ENCODE measurements at places on chromosomes 6 and 20. TPM values are rescaled to one million over a fixed set of nuclear protein-coding genes. Genes with fewer than 3 reads are reported as not detected.

- H3K4me1 ChIP-seq, result peaks cover 26% of the 10 kb centered on the region
- no peak overlapping the region for H3K4me3 ChIP-seq
- H3K36me3 ChIP-seq, result no peaks in the 10 kb centered on the region
- H3K27ac ChIP-seq, result peak overlapping the region; percentile 49
Measured at GRCh38 chr6:36961441-36962435, 7.2 kb downstream of the PI16 start.

DNA sequence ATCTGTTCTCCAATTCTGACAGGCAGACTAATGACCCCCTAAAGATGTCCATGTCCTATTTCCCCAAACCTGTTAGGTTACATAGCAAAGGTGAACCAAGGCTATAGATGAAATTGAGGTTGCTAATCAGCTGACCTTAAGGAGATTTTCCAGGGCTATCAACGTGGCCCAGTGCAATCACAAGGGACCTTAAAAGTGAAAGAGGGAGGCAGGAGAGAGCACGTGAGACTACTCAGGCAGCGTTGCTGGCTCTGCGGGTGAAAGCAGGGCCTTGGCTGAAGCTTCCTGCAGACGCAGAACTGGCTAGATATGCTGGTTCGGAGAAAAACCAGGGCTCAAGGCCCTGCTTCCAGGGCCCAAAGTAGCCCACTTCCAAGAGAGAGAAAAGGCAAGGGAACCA, 78.7 kb downstream of the NCOA7 start:
- H3K36me3 ChIP-seq, result peaks cover 32% of the 10 kb centered on the region
- DNase-seq, result no peak
- H3K27me3 ChIP-seq, result no peaks in the 10 kb centered on the region

- H3K4me1 ChIP-seq, result peaks cover 11% of the 10 kb centered on the region
- H3K27ac ChIP-seq, result no peak overlapping the region
- no peak overlapping the region for H3K4me3 ChIP-seq
- H3K27me3 ChIP-seq, result no peaks in the 10 kb centered on the region
Measured at GRCh38 chr6:9620263-9620662, 794.6 kb downstream of the TFAP2A start.

- H3K36me3 ChIP-seq, result no peaks in the 10 kb centered on the region
- no peaks in the 10 kb centered on the region for H3K27me3 ChIP-seq
- no peak overlapping the region for H3K4me3 ChIP-seq
- peak; percentile 76 for DNase-seq
Measured at GRCh38 chr6:47780510-47781356, 1.1 kb upstream of the OPN5 start.

GRCh38 chr20:37602634-37603033, 75.0 kb upstream of the BLCAP start:
- no peak overlapping the region for H3K4me3 ChIP-seq
- DNase-seq, result no peak
- no peak overlapping the region for H3K27ac ChIP-seq
- H3K4me1 ChIP-seq, result no peaks in the 10 kb centered on the region
- no peaks in the 10 kb centered on the region for H3K36me3 ChIP-seq
- peaks cover 68% of the 10 kb centered on the region for H3K27me3 ChIP-seq

The PTGIS gene
- total RNA-seq, result not detected

The C6orf58 gene
- total RNA-seq, result not detected

The DPPA5 gene
- not detected for total RNA-seq

The FILIP1 gene
- 0.32 TPM for total RNA-seq
